Right kidney (tissue), 9 donors: ENCODE measurements at places on chromosomes 1 and 21.

DNA sequence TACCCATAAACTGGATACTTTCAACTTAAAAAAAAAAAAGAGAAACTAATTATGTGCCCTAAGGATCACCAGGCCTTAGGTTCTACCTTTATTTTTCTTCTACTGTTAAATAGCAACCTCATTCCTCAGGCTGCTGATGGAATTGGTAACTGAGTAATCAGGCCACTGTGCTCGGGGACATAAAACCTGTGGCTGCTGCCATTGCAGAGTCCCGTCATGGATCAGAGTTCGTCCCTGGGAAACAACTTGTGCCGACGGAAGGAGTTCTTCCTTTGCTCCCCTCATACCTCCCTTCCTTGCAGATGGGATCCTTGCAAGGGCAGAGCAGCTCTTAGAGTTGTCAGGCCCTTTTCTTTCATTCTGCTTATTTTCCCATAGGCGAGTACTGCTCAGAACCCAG lies 123.6 kb downstream of the PBX1 start:
- DNase-seq = peak; percentile 19

- DNase-seq = no peak
Observed at GRCh38 chr1:3401585-3402257, 52.7 kb upstream of the ARHGEF16 start.

GRCh38 chr1:19348441-19349198 lies 36.5 kb downstream of the SLC66A1 start:
- DNase-seq = no peak

- no peak for DNase-seq
Observed at GRCh38 chr1:230391776-230392535, 34.2 kb downstream of the PGBD5 start.

DNA sequence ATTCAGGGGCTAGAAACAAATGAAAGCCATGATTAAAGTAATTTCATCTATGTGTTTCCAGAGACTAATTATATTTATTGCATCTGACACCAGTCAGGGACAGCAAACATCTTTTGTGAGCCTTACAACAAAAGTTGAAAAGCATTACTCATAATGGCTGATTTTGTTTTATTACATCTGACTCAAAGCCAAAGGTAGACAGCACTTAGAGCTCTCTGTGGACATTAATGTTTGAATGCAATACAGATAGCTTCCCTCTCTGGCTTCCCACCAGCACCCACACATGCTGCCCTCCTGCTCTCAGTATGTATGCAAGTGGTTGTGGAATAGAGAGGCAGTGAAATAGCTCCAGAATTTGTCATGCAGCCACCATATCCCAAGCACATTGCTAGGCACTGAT lies 198.7 kb downstream of the SETD4 start:
- DNase-seq = no peak

GRCh38 chr21:39003982-39004633 lies 179.1 kb downstream of the PSMG1 start:
- DNase-seq = no peak

- no peak for DNase-seq
Observed at GRCh38 chr1:107357376-107357775, 216.5 kb downstream of the NTNG1 start.

DNA sequence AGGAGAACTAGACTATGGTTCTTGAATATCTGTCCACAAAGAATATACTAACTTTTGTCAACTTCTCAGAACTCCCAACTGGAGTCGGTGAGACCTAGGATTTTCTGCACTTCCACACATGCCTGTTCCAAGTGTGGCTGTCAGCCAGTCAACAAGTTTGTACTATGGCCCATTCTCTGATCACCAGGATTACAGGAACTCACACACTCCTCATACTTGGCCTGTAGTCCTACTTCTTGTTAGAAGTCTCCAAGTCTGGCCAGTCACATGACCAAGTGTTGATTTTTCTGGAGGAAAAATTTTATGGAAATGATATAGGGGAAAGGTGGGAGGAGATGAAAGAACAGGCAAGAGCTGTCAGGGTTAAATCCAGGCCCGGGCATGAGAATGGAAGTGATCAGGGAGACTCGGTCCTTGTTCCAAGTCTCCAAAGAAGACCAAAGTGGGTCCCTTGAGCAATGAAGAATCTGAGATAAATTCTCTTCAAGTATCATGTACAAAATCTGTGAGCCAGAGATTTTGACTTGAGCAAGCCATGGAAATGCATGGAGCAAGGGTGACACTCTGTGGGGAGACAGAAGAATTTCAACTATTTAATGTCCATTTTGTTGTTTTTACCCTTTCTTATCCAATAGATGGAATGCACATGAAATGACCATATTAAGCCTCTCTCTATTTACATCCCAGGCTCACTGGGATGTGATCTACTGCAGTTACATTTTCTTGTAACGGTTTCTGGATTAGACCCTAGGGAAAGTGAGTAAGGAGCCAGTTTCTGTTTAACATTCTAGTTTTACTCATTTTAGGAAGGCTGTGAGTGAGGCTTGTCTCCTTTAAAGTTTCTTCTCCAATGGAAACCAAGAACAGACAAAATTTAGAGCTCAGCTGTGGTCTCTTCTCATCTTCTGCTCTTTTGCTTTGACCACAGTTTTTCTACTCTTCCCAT lies 320.9 kb downstream of the ASTN1 start:
- DNase-seq = no peak

GRCh38 chr21:37257511-37257966 lies 9.6 kb downstream of the VPS26C start:
- peak; percentile 87 for DNase-seq

DNA sequence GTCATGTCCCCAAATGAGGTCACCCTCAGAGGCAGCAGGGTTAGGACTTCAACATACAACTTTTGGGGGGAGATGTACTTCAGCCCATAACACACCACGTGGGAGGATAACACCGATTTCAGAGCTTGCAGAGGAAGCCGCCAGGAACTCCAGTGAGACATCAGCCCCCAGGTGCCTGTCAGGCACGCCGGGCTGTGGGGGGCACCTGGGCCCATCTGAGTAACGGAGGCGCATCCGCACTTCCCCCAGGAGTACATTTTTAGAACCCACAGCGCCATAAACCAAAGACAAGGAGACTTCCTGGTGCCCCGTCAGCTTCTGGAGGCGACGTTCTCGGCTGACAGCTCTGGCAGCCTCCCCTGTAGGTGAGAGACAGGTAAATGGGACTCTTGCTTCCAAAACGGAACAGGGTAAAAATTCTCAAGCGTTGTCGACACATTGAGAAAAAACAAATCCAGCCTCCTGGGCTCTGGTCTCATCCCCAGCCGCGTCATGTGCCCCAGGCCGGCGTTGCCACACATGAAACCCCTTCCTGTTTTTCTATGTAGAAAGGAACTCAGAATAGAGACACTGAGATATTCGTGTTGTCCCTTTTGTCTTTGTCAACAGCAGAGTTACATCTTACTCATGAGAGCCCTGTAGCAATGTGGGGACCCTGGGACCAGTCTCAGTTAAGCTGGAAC lies 93.3 kb downstream of the PDE9A start:
- DNase-seq = no peak

DNA sequence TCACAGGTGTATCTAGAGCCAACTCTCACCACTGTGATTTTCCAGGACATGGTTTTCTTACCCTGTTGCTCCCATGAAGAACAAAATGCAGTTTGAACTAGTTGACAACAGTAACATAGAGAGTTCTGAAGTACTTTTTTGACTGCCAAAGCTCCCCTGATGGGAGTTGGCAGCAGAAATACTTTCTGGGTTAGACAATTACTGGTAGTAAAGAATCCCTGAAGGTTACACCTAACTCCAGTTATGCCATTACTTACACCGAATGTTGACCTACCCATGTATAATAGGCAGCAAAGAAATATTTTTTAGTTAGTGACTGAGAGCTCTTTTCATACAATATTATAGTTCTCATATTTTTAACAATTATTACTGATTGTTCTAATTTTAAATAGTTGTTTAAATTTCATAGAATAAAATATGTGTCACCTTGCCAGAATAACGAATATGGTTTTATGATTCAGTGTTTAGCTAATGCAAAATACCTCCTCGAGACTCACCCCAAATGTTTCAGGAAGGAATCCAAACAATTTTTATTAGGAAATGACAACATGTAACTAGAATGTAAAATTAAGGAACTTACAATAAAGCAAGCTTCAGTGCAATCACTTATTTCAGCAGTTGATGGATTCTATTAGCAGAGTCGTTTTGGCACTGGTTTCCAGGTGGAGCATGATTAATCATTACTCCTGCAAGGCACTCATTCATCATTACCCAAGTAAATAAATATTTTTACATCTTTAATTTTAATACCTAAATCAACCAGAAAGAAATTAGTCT lies 237.6 kb downstream of the MRPL39 start:
- no peak for DNase-seq

DNA sequence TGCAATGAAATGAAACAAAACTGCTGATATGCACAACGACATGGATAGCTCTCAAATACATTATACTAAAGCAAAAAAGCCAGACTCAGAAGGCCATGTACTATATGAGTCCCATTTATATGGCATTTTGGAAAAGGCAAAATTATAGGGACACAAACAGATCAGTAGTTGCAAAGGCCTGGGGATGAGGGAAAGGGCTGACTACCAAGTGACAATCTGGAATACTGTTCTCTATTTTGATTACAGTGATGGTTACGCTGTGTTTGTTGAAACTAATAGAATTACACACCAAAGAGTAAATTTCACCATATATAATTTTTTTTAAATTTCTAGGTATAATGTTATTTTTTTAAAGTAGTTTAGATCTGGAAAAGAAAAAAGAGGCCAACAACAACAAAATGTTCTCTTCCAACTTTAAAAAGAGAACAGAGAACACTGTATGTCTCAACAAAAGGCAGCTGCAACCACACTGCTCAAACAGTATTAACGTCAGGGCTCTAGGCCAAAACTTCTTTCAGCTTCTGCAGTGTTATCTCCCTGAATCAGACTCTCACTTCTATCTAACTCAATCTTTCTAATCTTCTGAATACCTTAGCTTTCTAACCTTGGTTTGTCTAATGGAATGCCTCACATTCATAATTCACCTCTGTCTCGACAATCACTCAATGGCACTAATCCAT lies 75.8 kb downstream of the FOXJ3 start:
- no peak for DNase-seq

GRCh38 chr1:2611031-2611501 lies 21.8 kb downstream of the MMEL1 start:
- DNase-seq = peak; percentile 44

DNA sequence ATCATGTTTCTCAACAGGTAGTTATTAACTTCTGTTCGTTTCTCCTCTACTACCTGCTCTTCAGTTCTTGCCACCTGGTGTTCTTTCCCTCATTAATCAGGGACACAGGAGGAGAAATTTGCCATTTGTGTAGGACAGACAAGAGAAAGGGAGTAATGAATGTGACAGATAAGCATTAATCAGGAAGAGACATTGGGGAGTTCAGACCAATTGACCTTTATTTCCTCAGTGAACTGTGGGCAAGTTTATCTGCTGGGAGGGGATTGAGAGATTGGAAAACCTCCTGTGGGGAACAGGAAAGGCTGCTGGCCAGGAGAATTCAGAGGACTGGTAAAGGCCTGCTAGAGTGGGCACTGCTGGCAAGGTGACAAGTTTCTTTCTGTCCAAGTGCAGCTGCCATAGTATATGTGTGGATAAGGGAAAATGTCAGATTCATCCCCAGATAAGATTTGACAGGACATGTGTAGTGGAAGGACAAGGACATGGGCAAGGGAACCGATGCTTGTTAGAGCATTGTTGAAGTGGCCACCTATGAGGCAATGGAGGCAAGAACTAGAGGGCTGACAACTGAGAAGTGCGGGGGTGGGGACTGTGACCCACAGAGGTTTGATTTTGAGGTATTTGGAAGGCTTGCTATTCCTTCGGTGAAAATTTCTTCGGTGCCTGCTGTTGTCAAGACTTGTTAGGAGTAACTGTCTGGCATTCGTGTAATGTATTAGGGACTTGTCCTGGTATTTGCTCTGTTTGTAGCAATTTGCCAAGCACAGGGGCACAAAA lies 12.6 kb downstream of the SZT2 start:
- no peak for DNase-seq

DNA sequence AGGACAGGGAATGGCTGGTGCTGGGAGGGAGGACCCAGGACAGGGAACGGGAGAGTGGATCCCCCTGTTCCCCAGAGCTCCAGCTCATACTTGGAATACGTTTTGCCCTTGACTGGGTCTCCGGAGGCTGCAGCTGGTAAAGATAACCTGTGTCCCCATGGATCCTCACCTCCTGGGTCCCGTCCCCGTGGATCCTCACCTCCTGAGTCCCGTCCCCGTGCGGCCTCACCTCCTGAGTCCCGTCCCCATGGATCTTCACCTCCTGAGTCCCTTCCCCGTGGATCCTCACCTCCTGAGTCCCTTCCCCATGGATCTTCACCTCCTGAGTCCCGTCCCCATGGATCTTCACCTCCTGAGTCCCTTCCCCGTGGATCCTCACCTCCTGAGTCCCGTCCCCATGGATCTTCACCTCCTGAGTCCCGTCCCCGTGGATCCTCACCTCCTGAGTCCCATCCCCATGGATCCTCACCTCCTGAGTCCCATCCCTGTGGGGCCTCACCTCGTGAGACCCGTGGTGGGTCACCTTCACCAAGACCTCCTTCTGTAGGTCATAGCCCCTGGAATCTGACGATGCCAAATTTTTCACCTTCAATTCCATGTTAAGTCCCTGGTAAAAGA lies 61.4 kb downstream of the SCCPDH start:
- no peak for DNase-seq

- DNase-seq = no peak
Observed at GRCh38 chr1:24793447-24794129, 48.3 kb downstream of the CLIC4 start.

GRCh38 chr1:223319905-223320580 lies 43.9 kb downstream of the SUSD4 start:
- DNase-seq = no peak

DNA sequence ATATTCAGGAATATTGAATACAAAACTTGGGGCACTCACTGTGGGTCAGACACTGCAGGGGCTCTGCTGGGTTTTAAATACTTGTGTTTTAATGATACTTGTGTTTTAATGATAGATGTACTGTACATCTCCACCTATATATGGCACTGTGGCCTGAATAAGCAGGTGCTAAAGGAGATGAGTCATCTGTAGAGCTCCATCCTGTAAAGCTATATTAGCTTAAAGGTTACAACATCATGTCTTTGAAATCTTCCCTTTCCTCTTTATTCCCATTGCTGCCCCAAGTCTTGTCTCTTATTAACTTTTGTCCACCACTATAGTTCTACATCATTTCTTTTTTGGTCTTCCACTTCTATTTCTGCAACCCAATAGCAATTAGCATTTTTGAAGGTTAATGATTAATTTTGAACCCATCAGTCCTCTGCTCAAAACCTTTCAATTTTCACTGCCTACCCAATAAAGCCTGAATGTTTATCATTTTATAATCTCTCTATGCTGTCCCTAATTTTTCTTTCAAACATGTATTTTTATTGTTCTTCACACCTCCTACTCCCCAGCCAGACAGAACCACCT lies 113.3 kb upstream of the PTGFR start:
- DNase-seq = no peak
